Naive thymus-derived CD4-positive, alpha-beta T cell (primary cell): ENCODE measurements at places on chromosomes 13 and 19.
A peak's percentile ranks its signal among the peaks of the same experiment; 100 is the strongest.

GRCh38 chr13:44389060-44389666 is 15.5 kb downstream of the SERP2 start:
- no peak for DNase-seq

DNA sequence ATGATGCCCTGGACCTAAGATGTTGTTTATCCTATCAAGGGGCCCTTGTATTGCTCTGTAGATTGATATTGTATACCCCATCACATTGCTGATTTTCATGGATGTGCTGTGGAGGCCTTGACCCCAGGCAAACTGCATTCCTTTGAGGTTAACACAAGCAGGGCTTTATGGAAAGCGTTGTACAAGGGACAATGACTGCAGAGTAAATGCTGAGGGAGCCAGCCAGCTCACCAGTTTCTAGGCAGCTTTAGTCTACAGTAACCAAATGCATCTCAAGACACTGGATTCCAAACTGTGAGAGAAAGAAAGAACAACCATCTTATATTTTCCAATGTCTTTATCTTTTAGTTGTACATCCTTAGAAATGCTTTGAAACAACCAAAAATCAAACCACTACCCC is 34.1 kb upstream of the EDNRB start:
- no peak for DNase-seq

DNA sequence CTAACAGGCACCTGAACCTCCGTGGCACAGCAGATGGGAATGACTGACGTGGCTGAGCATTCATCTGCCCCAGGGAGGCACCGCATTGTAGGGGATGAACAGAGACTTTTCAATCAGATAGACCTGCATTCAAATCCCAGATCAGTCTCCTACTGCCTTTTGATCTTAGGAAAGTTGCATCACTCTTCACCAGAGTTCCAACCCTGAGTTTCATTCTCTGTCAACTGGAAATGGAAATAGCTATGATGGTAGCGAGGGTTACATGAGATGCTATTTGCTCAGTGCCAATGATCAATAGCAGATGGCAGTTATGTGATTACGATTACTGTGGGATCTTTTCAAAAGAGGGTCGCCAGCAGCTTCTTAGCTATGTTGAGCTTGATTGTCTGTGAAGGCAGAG is 189.3 kb upstream of the RFC3 start:
- DNase-seq = no peak

DNA sequence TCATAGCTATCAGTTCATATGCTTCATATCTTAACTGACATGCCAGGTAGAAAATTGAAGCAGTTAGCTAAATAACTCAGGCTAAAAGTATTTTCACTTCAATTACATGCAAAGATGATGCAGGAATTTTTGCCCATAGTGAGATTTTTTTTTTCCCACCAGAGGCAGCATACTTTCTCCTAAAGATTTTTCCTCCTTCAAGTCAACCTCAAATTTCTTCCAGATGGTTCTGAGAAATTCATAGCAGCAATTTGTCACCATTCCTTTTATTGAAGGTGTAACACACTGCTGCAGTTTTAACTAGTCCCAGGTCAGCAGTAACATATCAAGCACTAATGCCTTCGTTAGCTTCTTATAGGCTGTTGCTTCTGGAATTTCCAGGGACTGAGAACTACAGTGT is 141.9 kb downstream of the SUCLA2 start:
- no peak for DNase-seq

DNA sequence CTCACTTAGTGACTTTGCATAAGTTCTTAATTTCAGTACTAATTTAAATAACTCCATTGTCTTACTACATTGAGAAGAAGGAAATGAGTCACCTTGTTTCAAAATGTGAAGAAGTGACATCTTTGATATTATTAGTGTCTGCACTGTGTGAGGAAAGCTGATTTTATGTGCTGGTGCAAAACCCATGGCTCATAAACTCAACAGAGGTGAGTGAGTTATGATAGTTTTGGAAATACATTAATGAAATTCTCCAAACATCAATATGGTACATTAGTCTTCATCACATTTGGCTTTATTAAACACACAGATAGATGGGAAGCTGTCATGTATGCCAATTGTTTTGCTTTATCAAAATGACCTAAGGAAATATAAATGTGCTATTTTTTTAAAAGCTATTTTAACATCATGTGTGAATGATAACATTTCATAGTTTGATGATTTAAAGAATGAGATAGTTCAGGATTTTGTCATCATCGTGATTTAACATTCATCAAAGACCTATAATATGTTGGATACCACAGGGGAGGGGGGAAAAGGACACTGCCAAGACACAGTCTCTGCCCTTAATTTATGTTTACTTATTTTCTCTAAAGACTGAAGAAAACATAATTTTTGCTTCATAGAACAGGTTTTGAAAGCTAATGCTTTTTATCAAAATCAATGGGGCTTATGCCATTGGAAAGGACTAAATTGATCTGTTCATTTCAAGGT is 902.3 kb upstream of the SLITRK1 start:
- DNase-seq = no peak

GRCh38 chr19:53140351-53140750 is 7.6 kb upstream of the ZNF415 start:
- DNase-seq = no peak

DNA sequence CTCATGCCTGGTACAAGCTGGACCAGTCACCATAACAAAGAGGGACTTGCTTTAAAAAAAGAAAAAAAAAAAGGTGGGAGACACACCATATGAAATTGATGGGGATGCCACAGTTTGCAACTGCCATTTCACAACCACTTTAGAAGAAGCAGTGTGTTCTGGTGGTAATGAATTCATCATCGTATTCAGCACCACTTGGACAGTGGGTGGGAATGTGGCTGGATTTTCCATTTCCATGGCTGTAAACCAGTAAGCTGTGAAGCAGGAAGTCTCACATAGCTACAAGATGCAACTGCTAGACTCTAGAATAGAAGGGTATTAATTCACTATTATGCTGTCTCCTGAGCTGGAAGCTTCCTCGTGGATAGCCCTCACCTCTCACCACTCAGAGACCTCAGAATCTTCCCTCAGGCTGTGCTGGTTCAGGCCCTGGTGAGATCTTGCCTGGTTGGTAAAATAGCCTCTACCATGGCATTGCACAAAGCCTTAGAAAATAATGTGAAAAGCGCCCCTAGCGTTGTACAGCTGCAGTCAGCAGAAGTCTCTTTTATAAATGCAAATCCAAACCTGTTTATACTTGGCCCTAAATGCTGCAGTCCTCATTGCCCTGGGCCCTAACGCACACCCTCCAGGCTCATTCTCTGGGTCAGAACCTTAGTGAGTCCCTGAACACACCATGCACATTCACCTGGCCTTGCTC is 150.7 kb downstream of the KCTD15 start:
- no peak for DNase-seq

GRCh38 chr19:41436674-41436951 is 3.1 kb downstream of the DMAC2 start:
- DNase-seq = no peak

DNA sequence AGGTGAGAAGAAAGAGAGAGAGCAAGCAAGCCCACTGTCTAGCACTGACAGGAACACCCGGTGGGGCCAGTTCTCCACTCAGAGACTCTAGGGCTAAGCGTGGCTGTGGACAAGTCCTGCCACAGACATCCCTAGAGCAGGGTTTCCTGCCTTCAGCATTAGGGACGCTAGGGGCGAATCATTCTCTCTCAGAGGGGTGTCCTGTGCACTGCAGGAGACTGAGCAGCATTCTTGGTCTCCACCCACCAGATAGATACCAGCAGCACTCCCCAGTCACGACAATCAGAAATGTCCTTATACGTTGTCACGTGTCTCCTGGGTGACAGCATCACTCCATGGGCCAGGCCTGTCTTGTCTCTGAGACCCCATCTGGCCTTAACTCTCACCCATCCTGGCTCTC is 1.5 kb downstream of the OR10H1 start:
- DNase-seq = no peak

- no peak for DNase-seq
Measured at GRCh38 chr13:108560093-108560492, 69.3 kb upstream of the MYO16 start.

DNA sequence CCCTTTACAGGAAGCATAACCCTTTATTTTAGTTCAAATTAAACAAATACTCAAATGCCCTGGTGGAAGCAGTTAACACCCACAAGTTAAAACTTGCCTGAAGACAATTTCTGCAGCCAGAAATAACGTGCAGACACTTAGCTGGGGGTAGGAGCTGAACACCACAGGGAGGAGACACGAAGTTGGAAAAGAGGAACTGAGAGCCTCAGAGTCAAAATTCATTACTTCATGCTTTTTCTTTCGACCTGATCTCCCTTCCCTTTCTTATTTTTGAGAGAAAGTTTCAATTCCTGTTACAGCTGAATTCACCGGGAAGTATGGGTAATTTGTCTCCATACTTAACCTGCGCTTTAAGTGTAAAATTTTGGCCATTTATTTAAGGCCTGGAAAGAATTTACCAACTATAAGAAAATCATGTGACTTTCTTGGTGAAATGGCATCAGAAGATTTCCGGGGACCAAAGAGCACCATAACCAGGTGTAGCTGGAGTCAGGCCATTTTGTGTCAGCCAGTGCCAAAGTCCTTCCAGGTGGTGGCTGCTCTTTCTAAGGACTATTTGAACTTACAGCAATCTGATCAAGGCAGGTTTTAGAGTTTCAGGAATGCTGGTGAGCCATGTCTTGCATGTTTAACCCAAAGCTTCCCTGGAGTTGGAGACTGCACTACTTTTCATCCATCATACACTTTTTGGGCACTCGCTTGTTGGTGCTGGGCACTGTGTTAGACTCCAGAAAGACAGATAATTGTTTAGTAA is 46.5 kb upstream of the RCBTB2 start:
- no peak for DNase-seq

GRCh38 chr19:41344162-41344561 is 9.6 kb downstream of the TGFB1 start:
- DNase-seq = no peak

DNA sequence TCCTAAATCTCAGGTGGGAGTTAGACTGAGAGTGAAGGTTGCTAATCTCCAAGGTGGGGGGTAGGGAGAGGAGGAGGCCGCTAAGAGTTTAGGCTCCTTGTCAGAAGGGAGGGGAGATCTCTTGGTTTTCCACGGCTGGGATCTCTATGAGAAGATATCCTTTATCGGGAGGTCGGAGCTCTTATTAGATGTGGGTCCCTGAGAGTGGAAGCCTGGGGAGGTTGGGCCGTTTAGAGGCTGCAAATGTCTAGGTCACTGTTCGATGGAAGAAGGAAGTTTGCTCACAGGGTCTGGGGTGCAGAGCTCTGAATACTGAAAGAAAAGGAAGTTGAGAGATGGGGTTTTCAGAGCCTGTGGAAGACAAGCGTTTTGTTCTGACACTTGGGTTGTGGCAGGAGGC is 3.8 kb downstream of the MYADM start:
- DNase-seq = no peak

GRCh38 chr19:41995959-41996797 is 2.1 kb upstream of the ATP1A3 start:
- no peak for DNase-seq

DNA sequence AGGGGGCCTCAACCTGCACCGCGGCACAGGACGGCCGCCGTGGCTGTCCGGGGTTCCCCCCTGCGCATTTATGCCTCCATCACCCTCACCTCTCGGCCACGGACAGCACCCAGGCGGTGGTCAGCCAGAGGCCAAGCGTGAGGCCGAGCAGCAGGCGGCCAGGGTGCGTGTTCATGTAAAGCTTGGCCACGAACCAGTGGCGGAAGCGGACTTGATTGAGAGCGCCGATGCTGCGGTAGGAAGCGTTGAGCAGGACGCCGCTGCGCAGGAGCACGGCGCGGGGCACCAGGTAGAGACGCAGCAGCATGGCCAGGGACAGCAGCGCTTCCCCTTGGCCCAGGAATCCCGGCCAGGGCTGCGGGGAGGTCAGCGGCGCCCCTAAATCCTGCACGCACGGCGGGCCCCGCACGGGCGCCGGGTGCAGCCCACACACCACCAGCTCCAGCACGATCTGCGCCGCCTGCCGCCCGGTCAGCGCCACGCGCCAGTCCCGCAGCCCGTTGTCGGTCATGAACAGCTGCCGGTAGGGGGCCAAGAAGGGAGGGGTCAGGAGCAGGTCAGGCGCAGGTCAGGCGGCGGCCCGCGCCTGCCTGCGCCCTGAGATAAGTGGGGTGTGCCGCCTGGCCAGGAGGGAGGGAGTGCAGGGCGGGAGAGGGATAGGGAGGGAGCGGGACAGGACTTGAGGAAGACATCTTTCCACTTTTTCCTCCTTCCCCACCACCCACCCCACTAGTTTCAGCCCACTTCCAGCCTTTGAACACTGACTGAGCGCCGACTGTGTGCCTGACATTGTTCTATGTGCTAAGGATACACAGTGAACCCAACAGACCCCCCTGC is 6.5 kb downstream of the KCNN4 start:
- DNase-seq = no peak

DNA sequence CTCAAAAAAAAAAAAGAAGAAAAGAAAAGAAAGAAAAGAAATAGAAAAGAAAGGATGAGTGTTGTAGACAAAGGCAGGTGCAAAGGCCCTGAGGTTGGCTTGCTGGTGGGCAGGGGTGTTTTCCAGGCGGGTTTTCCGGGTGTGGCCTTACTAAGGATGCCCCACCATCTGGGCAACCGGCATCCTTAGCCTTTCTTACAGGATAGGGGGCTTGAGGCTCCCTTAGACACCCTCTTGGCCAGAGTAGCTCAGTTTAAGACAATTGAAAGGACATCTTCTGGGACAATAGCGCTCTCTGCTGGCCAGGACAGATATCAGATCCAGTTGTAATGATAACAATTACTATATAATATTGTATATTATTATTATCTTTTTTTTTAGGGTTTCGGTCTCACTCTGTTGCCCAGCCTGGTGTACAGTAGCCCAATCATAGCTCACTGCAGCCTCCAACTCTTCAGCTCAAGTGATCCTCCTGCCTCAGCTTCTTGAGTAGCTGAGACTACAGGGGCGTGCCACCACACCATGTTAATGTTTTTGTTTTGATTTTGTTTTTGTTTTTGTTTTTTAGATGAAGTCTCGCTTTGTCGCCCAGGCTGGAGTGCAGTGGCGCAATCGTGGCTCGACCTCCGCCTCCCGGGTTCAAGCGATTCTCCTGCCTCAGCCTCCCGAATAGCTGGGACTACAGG is 1.4 kb upstream of the QTRT1 start:
- DNase-seq = peak; percentile 43

GRCh38 chr19:58450856-58451357 is 515 bp upstream of the ZNF324B start:
- no peak for DNase-seq

- DNase-seq = no peak
Measured at GRCh38 chr13:72521940-72522661, 205.3 kb downstream of the MZT1 start.
